ENCODE measurements at places on chromosomes 16 and 17.

GRCh38 chr17:56457501-56457900, 136.0 kb upstream of the NOG start:
- DNase-seq = no peak

GRCh38 chr17:39196241-39196807, 1.1 kb downstream of the CACNB1 start:
- no peak for DNase-seq

DNA sequence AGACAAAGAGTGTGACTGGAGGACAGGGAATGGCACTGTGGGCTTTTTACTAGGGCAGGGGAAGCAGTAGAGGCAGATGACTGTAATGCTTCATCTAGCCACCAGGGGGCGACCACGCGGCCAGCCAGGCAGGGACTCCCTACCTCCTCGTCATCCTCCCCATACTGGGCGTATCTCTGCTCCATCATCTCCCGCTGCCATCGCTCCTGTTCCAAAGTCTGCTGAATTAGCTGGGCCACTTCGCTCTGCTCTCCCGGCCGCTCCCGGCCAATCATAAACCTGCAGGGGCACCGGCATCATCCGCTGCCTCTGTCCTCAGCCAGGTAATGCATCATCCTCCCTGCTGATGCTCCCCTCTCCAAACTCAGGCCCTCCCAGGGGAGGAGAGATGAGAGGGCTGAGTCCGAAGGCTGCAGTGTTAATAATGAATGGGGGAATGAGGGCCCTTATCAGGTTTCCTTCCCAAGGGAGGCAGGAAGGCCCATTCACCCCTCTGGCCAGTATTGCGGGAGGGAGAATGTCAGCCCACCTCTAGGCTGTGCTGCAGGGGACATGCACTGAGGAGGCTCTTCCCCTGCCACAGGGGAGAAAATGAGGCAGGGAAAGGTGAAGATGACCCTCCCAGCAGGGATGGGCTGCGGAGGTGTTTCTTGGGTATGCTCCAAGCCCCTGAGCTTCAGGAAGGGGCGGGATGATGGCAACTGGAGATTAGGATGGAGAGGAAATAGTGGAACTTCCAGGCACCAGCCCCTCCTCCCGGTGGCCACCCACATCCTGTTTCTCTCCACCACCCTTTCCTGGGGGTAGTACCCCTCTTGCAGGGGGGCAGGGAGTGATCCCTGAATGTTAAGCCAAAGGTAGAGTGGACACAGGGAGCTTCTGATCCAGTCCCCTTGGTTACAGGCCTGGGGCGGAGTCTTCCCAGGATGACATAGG, 10.3 kb upstream of the SAMD14 start:
- no peak for DNase-seq

- no peak for DNase-seq
These were observed 8.4 kb downstream of the SLC25A10 start for GRCh38 chr17:81720267-81721071.

GRCh38 chr16:81466356-81466980, 21.9 kb downstream of the CMIP start:
- DNase-seq = no peak

DNA sequence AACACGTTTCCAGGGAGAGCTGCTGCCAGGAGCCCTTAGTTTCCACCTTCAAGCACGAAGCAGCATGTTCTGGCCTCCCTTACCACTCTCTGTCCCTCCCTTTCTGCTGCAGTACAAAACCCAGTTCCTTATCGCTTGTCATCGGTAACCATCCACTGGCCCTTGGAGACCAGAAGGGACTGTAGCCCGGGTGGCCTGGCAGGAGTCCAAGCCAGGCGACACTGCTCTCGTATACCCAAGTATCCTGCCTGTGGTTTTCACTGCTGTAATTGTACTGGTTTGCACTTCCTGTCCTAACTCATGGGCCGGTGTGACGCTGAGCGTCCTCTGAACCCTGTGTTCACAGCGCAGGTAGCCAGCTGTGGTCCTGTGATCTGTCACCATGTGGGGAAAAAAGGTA, 81.1 kb downstream of the MAF start:
- DNase-seq = no peak

DNA sequence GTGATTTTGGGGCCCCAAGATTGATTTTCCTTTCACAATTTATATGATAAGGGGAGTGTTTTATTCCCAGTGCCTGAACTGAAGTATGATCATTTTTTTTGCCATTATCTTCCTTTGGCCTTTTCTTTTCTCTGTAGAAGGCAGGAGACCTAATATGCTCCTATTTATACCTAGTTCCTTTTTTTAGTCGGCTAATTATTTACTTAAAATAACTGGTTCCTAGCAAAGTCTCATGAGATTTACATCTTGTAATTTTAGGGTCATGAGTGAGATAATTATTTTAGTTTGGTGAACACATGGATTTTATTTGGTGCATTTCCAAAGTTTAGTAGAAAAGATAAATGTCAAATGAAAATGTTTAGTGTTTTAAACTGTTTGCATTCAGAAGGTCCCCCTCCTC, 24.8 kb downstream of the SEC14L1 start:
- DNase-seq = no peak

DNA sequence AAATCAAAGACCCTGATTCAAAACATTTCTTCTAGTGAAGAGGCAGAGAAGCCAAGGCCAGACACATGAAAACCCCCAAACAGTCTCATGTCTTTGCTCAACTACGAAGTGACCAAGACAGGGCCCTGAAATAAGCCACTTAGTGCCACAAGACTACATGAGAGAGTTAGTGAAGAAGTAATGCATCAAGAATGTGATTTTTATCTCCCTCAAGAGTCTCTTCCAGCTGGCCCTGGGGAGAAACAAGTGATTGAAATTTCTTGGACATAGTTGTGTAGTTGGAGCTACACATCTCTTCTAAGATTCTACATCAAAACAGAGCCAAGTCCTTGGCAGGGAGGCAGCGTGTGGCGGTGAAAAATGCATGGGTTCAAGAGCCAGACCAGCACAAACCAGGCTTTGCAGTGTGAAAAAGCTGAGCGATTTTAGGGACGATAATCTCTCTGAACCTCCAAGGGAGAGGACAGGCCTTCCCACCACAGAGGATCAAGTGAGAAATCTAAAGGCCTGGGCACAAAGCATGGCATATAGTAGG, 30.6 kb downstream of the LYRM1 start:
- DNase-seq = no peak

DNA sequence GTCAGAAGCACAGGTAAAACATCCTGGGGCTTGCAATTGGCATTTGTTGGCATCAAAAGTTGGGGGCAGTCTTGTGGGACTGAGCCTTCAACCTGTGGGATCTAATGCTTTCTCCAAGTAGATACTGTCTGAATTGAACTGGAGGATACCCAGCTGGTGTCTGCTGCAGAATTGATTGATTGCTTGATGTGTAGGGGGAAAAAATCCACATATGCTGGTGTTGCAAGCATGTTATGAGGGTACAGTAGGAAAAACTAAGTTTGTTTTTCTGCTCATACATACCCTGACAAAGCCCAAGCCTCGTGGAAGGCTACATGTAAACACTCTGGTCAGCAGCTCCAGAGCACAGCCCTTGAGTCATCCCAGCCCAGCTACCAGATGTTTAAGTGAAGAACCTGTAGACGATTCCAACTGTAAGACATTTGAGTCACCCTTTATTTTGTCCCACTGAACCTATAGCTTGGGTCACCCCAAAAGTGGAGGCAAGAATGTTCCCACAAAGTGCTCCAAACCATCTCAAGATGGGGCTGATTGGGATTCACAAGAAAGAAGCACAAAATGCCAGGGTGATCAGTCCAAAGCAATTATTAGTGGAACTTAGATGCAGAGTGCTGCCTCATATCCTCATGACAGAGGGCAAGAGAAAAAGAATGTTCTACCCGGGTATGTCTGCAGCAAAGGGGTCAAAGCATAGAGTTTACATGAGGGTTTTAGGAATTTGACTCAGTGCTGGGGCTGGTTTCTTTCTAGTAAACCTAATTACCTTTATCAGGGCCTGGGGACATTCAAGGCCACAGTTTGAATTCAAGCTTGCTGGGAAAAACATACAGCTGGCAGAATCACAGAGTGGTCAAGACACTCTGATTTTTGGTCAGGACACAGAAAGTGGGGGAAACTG, 9.6 kb upstream of the APPBP2 start:
- no peak for DNase-seq

GRCh38 chr16:83568345-83568744, 239.4 kb upstream of the HSBP1 start:
- no peak for DNase-seq

GRCh38 chr16:11056993-11057649, 112.8 kb downstream of the CLEC16A start:
- no peak for DNase-seq

DNA sequence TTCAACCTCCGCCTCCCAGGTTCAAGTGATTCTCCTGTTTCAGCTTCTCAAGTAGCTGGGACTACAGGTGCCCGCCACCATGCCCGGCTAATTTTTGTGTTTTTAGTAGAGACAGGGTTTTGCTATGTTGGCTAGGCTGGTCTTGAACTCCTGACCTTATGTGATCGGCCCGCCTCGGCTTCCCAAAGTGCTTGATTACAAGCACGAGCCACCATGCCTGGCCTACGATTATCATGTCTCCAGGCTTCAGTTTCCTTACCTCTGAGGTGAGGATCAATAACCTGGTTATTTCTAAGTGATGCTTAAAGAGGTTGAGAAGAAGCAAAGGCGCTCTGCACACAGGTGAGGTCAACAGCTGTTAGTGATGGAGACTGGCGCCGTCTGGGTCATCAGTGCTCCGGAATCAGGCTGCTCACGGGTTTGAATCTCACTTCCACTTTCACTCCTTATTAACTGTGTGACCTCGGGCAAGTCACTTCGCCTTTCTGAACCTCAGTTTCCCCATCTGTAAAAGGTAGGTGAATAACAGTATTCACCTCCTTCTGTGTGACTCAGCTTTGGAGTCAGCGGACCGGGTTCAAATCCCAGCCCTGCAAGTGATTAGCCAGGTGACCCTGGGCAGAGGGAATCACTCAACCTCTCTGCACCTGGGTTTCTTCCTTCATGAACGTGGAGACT, 745 bp upstream of the ABCC1 start:
- DNase-seq = no peak

- no peak for DNase-seq
These were observed 64.4 kb upstream of the CDC42EP4 start for GRCh38 chr17:73376152-73376551.

DNA sequence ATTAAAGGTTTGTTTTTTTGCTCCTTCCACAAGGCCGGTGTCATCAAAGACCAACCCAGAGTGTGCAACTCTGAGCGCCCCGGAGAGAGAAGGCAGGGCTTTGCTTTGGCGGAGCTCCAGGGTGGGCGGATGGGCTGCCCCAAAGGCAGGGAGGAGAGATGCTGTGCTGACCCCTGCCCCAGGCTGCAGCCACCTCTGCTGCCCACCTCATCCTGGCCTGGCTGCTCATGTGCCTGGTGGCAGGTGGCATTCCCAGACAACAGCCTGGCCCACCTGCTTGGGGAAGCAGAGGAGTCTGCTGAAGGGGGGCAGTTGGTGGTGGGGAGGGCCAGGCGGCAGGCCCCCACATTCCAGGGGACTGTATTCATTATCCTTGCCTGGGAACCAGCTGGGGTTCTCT, 122.1 kb downstream of the SDK2 start:
- no peak for DNase-seq

DNA sequence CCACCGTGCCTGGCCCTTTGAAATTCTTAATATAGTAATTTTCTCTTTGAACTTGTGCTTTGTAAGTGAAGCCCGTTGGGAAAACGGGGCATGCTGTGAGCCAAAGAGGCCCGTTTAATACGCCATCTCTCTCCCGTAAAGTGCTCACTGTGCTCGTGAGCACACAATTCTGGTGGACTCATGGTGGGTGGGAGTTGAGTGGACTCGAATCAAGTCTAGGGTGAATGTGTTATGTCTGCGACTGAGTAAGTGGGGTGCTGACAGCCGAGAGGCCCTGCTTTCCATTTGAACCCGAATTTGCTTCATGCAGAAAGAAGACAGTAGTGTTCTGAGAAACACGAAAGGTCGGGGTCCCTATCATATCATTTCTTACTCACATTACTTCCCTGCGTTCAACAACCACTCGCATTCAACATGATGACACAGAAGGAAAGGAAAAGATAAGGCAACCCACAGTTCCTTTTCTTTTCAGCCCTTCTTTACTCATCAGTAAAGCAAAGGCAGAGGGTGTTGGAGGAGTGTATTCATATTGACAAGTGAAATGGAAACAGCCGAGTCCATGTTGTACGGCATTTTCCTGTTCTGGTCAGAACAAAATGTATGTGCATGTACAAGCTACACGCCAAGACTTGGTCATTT, 4.8 kb upstream of the ATP2A3 start:
- no peak for DNase-seq

GRCh38 chr17:13518261-13519000, 83.3 kb downstream of the HS3ST3A1 start:
- no peak for DNase-seq

GRCh38 chr17:18039535-18040260, 490 bp downstream of the GID4 start:
- DNase-seq = no peak

GRCh38 chr17:5813357-5813756, 229.0 kb upstream of the NLRP1 start:
- no peak for DNase-seq

- no peak for DNase-seq
These were observed 20.5 kb downstream of the SLC7A6 start for GRCh38 chr16:68284847-68285246.

- no peak for DNase-seq
These were observed 681 bp upstream of the MAPT start for GRCh38 chr17:45893725-45894021.

- DNase-seq = no peak
These were observed 5.2 kb downstream of the OMG start for GRCh38 chr17:31291820-31292219.

DNA sequence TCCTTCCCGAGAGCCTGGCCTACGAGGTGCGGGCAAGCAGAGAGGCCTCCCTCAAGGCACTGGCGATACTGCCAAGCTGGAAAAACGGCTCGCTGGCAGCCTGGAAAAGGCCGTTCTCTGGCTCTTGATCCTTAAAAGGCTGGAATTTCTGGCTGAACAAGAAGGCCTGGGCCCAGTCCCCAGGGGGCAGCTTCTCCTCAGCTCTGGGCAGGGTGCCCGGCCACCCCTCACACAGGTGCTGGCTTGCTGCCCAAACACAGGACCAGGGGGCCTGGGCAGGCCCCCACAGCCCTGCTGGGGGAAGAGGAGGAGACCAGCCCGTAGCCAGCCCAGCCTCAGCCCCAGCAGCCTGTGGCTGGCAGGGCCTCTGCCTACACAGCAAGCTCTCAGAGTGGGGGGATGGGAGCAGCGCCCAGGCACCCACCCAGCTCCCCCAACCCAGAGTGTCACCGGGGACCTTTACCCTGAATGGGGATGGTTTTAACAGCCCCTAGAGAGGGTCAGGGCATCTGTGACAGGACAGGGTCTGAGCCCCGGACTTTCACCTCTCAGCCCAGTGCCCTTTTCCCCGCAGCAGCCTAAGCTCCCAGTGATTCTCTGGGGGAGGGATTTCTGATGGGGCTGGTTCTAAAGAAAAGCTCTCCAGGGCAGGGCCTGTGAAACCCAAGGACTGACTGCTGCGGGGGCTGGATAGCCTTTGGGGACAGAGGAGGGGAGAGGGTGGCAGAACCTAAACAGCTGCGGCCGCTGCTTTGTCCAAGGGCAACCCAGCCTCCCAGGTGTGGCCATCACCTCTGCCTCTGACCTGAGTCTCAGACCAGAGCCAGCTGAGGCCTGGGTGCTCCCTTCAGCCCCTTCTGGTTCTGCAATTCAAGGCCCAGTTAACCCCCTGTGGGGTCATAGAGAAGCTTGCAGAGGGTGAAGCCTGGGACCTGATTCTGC, 38.6 kb upstream of the TOB1 start:
- no peak for DNase-seq

All from T-cell (primary cell).